ENCODE measurements at places on chromosomes 12 and 14. TPM values are rescaled to one million over a fixed set of nuclear protein-coding genes. Genes with fewer than 3 reads are reported as not detected.

Gene GLIPR1L1
- total RNA-seq = not detected

Gene KRT75
- total RNA-seq = not detected

Gene HCAR3
- not detected for total RNA-seq

Gene MSI1
- total RNA-seq = 0.16 TPM

DNA sequence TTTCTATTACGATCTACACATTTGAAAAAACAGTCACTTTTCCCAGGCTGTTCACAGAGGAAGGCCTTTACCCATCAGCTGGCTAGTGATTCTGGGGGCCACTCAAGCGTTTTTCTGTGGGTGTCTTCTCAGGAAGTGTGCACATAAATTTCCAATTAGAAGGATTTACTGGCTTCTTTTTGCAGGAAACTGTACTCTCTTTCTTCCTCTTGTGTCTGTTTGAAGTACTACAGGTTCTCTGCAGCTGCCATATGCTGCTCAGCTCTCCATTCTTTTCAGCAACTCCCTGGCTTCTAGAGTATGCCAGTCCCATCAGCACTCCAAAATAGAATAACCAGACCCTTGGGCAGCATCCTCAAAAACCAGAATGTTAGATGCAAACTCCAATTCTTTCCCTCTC is 110.4 kb upstream of the NAV3 start:
- no peak for DNase-seq

DNA sequence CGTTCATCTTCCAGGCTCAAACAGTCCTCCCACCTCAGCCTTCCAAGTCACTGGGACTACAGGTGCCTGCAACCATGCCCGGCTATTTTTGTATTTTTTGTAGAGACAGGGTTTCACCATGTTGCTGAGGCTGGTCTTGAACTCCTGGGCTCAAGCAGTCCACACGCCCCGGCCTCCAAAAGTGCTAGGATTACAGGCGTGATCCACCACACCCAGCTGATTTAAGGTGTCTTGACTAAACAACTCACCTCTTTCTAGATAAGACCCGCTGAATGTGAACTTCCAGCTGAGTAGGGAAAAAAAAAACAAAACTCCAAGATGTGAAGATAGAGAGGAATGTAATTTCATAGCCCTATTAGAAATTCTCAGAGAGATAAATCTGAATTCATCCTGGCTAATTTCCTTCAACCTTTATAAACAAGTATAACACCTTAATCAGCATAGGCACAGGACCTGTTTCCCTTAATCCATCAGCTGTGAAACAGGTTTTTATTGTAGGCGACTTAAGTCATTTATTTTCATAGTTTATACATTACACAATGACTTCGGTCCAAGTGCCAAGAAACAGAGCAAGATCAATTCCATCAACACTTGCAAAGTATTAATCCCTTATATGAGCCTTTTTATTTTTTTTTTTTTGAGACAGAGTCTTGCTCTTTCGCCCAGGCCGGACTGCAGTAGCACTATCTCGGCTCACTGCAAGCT is 51.5 kb downstream of the HCAR2 start:
- no peak for DNase-seq

DNA sequence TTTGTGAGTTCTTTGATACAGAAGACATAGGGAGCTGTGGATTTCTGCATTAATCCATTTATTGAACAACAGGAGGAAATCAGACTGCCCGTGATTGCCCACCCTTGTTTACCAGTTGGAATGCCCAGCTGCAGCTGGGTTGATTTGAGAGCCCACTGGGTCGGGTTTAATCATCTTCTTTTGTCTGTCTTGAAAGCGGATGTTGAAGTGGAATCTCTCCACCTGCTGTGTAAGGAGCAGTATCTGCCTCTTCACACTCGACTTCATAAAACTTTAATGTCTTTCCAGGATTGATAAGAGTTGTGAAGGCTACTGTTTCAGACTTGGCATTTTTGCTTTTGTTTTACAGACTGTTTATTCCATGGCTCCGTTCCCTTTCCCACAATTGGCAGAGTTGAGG is 39.9 kb downstream of the TBC1D30 start:
- no peak for DNase-seq

GRCh38 chr14:29242755-29243754 is 476.5 kb downstream of the FOXG1 start:
- DNase-seq = no peak

DNA sequence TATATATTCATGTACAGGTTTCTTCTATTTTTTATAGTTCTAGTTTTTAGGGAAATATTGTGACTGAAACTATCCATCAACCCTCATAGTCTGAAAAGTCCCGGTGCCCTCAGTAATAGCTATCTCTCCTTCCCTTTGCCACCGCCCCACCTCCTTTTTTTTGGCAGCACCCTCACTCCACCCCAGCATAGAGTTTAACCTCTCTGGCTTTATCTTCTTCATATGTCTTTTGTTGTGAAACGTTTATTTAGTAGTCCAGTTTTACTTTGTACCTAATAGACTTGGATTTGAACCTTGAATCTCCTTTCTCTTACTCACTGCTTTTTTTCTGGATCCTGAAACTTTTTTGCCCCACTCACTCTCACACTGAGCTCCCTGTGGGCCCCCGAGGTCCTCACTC is 109.5 kb downstream of the BBS10 start:
- DNase-seq = no peak

- no peak for DNase-seq
Observed at GRCh38 chr14:83463500-83464098, 1929.9 kb upstream of the SEL1L start.

GRCh38 chr12:49233842-49234526 is 30.9 kb upstream of the TUBA1C start:
- DNase-seq = no peak

DNA sequence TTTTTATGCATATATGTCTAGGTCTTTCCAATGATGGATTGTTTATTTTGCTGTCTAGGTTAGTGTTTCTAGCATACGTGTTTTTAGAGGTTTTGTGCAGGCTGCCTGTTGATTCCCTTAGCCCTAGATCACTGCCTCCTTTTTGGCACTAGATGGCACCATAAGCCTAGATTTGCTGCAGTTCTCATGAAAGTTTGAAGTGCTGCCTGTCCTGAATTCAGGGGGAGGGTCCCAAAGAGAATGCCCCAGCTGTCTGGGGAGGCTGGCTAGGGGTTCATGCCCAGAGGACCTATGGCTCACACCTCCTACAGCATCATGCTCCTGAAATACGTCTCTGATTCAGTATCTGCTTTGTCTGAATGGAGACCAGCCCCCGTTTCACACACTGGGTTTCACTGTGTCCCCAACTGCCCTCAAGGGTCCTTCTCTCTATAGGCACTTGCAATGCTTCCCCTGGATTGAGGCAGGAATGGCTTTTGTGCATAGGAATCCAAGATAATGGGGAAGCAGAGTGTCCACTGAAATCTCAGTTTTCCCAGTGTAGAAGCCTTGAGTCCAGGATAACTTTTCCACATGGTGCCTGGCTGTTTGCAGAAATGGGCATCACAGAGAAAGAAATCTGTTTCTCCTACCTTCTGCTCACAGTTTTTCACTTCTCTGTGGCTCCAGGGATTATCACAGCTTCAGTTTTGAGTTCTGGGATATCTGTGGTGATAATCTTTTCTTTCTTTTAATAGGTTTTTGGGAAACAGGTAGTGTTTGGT is 14.2 kb upstream of the TXNRD1 start:
- DNase-seq = peak; percentile 32

DNA sequence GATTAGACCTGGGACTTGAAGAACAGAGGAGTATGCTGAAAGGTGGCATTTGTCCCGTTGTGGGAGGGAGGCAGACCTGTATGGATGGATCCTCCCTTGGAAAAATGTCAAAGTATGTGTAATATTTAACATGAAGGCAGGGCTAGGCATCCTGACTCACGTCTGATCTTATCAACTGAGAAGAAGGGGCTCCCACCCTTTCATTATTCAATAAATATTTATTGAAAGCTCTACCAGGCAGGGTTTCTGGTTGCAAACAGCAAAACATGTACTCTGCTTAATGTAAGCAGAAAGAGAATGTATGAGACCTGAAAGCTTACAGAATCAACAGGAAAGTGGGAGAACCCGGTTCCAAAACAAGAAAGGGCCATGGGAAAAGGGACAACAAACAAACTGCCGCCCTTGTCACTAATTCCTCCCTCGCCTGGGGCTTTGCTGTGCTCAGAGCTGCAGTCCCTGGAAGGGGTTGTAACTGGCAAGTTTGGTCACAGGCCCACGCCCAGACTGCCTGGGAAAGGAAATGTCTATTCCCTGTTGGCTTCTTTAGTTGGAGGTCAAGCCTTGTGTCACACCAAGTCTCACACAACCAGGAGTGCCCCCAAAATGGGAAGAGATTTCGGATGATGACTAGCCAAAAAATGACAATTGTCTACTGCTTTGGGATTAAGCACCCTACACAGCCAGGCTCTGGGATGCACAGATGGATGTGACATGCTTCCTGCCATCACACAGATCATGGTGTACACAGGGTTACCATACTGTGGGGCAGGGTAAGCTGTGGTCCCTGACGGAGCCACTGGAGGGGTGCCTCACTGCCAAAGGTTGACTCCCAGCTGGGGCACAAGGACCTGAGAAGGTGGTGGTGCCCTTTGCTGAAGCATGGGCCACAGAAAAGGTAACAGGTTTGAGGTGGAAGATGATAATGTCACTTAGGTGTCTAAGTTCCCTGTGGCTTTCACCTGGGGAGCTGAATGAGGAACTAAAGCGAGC is 36.8 kb downstream of the RAB35 start:
- no peak for DNase-seq

DNA sequence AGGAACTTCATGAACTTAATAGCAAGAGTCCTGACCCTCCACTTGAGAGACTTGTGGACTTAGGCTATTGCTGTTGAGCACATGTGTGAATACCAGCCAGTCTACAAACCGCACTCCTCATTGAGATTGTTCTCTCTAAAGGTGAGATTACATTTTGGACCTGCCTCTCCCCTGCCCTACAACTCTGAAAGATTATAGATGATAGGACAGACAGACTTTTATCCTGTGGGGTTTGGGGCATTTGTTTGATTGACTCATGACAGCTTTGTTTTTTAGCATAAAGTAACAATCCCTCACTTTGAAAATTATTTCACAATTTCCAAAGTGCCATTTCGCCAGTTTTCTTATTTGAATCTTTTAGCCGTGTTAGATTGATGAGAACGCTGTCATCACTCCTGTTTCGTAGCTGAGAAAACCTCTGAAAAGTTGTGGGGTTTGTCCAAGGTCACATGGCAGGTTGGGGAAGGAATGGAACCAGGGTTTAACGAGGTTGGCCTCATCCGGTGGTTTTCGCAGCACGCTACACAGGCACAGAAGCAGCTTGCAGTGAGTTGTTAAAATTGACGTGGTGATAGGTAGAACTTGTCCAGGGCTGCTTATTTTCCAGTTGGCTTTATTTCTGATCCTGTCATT is 836 bp downstream of the EVL start:
- DNase-seq = peak; percentile 68

GRCh38 chr12:129049917-129050316 is 196.6 kb downstream of the GLT1D1 start:
- DNase-seq = no peak

- DNase-seq = no peak
Observed at GRCh38 chr14:39884091-39884490, 451.9 kb upstream of the FBXO33 start.

DNA sequence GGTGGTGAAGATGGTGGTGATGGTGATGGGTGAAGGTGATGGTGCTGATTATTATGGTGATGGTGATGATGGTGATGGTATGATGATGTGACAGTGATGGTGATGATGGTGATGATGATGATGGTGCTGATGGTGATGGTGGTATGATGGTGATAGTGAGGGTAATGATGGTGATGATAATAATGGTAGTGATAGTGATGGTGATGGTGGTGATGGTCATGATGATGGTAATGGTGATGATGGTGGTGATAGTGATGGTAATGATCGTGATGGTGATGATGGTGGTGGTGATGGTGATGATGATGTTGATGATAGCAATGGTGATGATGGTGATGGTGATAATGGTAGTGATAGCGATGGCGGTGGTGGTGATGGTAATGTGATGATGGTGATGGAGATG is 197.9 kb upstream of the ALG10B start:
- no peak for DNase-seq
